Astrocyte of the spinal cord (primary cell): ENCODE measurements at places on chromosomes 4 and X.

DNA sequence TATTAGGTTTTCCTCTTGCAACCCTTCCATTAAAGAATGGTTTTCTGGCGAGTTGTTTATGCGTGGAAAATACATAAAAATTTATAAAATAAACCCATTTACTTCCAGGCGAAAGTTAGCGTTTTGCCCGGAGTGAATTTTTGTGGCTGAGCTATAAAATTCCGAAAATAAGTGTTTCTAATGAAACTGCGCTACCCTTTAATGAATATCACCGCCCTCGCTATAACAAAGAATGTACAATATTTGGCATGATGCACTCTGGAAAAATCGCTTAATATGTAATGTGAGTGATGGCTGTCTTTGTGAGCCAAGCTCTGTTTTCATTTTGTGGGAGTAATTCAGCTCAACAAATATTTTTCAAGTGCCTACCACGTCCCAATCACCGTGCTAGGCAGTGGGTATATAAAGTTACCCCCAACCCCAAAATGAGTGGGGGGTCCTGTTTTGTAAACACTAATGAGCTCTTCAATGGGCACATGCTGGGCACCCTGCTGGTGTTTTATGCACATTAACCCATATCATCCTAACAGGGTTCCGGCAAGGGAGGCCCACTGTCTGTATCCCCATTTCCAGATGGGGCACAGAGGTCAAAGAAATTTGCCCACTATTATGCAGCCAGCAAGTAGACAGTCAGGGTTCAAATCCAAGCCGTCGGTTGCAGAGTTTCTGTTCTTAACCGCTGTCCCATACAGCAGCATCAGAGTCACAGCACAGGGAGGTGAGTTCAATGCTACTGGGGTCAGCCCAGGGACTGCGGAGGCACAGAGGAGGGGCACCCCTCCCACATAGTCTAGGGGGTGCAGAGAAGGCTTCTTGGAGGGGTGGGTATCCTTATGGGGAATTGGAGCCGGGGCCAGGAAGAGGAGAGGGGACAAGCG, 65.7 kb upstream of the STX18 start:
- DNase-seq: no peak

DNA sequence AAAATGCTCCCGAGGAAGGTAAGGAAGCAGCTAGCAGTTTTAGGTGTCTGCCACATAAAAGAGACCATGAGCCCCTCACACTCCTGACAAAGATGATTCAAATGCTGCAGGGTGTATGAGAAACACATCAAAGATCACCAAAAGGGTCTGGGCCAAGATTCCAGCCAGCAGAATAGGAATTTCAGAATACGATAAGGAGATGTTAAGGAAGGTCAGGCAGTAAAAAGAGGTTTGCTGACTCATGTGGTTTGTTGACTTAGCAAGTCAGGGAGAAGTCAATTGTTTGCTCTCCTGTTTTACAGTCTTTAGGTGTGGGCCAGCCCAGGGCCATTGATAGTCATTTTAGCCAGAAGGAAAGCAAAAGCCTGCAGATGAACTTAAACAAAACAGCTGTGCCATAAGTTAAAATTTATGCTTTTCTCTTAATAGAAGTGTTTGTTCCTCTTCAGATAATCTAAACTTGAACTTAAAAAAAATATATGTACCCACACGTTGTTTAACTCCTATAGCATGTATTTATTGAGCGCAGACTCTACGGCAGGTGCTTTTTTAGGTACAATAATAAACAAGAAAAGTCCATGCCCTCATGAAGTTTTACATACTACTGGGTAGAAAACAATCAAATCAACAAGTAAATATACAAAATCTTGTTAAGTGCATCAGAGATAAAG, 115.6 kb downstream of the CAMK2D start:
- peak; percentile 75 for DNase-seq

DNA sequence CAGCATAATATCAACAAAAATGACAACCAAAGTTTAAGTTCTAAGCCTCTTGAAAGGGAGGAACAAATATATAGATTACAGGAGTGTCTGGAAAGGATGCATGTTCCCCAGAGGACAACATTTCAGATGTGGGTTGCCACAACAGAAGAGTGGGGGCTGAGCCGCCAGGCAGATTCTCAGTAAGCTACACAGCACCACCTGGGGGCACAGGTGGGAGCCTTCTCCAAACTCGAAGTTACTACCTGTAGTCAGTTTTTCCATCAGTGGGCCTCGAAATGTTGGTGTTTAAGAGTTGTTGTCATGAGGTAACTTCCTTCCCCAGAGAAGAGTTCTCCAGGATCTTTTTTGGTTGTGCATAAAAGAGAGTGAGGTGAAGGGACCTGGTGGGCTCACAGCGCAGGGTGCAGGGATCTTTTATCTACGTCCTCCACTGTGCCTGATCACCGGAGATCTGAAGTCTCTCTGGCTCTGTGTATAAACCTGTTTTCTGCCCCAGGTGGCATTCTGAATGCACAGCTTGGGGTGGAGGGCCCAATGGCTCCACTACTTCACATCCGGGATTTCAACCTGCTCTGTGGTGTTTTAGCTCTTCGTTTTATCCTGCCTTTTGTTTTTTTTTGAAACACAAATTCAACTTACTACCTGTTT, 58.4 kb upstream of the STS start:
- no peak for DNase-seq

GRCh38 chr4:128658214-128658631, 151.3 kb upstream of the JADE1 start:
- DNase-seq: no peak

DNA sequence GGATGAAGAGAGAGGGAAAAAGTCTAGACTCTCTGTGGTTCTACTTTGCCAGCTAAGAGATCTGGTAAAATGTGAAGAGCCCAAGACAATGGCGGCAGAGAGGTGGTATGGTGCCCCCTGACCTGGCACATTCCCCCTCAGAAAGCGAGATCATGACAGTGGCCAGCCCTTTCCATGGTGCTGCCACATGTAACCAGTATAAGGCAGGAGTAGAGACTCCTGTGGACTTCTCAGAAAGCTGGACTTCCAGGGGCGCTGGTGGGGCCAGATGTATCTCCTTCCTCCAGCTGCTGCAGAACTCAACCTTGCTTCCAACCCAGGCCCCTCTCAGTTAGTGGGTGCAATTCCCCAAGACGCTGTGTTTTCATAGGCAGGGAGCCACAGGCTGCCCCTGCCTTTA, 9.6 kb downstream of the CTAG1A start:
- no peak for DNase-seq

DNA sequence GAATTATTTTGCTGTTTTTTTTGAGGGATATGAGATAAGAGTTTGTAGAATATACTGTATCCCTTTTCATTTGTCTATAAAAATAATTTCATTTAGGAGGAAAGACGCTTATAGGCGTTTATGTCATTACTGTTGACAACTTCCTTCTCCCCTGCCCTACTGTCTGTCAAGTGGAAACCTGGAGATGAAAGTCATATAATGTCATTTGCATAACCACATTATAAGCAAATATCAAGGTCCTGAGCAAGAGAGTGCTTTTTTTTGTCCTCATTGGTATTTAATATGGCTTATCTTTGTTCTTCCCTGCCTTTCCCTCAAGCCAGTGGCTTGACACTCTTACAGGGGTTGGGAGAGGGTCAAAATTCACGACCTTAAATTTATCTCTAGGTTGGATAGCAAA, 55.8 kb downstream of the LRP2BP start:
- no peak for DNase-seq

DNA sequence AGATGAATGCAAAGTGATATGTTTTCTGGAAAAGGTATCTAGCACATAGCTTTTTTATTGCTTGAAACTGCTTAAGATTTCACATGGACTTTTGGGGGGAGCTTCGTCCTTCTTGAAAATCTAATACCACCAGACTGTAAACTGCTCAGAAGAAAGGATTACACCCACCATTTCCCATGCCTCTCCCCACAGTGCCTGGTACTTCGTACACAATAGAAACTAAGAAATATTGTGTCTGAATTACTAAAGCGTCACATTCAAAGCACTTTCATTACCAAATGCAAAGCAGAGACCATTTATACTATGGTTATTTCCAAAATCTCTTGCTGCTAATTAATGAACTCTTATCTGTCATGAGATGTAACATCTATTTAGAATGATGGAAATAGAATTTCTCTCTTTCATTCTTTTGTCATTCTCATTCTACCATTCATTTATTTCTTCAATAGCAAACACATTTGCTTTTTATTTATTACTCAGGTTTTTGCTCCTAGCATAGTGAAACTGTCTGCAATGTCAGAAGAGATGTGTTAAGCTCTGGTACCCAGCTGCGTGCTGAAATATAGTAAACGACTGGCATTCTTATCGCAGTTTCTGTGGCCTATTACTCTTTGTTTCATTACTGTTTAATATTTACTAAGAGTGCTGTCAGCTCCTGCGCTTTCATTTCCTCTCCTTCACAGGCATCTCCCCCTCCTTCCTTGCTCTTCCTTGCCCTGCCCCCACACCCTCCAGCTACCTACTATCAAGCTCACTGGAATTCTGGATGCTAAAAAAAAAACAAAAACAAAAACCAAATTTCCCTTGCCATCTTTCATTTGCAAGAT, 51.4 kb upstream of the RAPGEF2 start:
- DNase-seq: no peak

DNA sequence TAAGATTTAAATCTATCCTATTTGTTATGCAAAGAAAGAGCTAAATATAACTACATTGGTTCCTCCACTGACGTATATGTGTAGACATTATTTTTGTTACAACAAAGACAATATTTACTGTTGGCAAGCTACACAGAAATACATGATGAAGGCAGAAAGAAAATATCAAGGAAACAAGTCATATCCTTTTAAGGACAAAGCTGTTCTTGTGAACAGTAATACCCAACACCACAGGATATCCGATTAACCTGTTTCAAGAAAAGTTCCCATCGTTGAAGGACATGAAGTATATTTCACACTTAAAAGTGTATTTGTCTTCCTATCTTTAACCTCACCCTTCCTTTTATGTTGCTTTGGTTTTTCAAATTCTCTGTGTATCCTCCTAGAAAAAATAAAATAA, 235.8 kb upstream of the AADAT start:
- DNase-seq: no peak

DNA sequence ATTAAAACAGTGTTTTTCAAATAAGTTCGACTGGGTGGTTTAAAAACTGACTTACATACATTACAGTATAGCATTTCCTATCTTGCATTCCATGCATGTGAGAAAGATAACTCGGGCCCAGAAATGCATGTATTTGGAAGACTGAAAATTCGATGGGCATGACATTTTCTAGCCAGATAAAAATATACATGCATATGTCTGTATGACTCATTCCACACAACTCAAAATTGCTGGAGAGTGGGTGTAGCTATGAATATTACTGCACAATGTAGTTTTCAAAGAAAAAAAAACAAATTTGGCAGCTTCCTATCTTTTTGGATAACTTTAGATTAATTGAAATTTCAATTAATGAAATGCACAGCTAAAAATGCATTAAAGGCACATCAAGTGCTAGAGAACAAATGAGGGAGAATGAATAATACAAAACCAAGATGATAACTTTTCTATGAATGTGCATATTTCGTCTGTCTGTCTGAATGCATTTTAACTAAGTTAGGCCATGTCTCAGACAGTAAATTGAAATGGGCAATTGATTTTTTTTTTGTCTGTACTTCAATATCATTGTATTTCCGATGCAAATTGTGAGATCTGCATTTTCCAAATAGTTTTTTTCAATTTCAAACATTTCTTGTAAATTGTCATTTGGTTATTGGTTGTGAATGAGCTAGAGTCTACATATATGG, 54.5 kb upstream of the GABRA2 start:
- DNase-seq: no peak

DNA sequence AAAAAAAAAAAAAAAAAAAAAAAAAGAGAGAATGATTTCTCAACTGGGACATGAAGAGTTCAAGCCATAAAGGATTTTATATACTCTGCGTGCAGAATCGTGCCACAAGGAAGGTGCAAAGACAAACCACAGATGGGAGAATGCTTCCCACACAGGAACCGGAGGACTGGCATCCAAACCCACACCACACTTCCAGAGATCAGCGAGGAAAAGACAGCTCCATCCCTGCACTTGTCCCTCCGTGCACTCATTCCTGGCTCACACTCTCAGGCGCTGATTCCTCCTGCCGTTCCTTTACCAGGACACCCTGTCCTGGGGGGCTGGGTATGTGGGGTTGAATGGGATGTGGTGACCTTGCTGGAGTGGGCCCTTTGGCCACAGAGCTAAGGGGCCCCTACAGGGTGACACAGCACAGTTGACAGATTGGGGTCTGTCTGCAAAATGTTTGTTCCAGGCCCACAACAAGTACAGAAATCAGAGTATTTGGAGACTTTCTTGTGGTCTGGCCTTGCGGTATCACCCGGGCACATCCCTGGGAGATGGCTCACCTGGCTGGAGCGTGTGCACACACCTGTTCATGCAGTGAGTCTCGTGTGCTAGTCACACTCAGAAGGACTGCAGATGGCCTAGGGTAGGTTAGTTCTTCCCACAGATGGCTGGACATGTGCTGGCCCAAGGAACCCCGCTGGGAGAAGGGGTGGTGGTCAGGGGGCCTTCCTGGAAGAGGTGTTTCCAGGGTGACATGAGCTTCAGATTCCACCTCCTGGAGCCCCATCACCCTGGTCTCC, 55.4 kb upstream of the GPR78 start:
- DNase-seq: no peak

- DNase-seq: peak; percentile 60
Measured at GRCh38 chrX:119502727-119503483, 34.7 kb downstream of the SLC25A5 start.

GRCh38 chrX:38649674-38650647, 88.6 kb downstream of the TSPAN7 start:
- DNase-seq: no peak

DNA sequence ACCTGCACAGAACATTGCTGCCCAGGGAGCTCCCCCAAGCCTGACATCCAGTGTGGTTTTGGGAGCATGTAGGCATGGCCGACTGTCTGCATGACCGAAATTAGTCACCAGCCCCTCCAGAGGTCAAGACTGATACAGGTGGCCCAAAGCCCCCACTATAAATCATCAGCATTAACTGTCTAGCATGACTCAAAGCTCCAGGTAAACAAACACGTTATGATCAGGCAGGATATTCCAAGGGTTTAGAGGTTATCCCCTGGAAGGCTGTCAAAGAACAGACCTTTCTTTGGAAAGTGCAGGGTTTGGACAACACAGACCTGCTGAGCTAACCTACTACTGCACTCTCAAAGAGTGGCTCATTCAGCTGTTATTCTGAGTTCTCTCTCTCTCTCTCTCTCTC, 2.1 kb upstream of the FAM9A start:
- no peak for DNase-seq

DNA sequence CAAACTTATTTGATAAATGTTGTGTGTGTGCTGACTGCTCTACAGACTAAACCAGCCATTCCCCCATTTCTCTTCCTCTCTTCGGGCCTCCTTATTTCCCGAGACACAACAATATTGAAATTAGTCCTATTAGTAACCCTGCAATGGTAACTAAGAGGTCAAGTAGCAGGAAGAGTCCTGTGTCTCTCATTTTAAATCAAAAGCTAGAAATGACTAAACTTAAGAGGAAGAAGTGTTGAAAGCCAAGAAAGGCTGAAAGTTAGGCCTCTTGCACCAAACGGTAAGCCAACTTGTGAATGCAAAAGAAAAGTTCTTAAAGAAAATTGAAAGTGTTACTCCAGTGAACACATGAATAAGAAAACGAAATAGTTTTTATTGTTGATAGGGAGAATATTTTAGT, 357.8 kb upstream of the SLC7A11 start:
- DNase-seq: no peak

GRCh38 chrX:20715176-20715575, 448.5 kb upstream of the RPS6KA3 start:
- DNase-seq: no peak
